IPS DF 19.7 (cell line): ENCODE measurements at places on chromosomes 4 and X.

DNA sequence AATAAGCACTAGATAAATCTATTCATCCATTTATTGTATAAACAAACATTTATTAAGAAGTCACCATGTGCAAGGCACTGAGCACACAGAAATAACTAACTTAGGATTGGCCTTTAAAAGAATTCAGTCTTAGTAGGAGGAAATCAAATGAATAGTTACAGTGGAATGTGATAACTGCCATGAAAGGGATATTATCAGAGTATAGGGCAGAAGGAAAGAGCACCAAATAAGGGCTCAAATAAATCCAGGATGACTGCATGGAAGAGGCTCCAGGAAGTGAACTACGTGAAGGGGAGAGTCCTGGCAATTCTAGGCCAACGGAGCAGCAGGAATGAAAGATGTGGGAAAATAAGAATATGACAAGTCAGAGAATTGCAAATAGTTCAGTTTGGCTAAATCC is 406.0 kb downstream of the INPP4B start:
- no peak for DNase-seq

GRCh38 chrX:30702736-30703135 is 49.5 kb downstream of the GK start:
- DNase-seq, result no peak

DNA sequence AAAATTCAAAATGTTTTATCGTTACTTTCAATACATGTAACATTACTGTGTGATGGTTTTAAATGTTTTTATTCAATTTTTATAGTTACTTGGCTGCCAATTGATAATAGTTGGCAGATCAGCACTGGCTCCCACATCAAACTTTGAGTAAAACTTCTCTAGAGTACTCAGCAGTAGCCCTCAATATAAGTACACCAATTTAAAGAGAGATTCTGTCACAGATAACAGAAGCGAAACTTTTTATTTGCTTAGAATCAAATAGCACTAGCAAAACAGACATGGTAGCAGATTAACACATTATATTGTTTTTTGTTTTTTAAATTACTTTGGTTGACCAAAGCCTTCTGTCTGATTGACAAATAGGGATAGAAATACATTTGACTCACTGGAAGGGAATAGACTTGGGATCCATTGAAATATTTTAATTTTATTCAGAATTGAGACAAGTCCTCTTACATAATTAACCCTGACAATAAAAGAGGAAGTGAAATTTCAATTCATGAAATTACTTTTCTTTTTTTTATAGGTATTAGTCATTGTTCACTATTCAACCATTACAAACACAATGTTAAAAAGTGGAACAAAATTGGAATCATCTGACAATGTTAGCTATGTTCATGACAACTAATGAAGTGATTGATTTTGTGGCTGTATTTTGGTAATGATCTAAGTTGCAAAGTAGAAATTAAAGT is 554.9 kb downstream of the KLHL4 start:
- no peak for DNase-seq

DNA sequence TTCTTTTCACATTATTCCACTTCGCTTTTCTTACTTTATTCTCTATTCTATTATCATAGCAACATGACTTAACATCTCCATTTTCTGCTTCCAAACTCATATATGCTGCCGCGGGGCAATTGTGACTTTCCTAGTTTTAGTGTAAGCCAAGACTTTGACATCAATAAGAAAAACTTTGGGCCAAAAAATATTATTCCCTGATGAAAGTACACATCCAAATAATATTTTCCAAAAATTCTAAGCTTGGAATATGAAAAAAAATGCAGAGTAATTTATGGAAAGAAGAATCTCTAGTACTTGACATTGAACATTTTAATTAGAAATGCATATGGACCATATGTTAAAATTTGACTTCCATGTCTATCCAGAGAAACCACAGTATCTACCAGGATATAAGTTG is 995.1 kb upstream of the INTU start:
- no peak for DNase-seq

DNA sequence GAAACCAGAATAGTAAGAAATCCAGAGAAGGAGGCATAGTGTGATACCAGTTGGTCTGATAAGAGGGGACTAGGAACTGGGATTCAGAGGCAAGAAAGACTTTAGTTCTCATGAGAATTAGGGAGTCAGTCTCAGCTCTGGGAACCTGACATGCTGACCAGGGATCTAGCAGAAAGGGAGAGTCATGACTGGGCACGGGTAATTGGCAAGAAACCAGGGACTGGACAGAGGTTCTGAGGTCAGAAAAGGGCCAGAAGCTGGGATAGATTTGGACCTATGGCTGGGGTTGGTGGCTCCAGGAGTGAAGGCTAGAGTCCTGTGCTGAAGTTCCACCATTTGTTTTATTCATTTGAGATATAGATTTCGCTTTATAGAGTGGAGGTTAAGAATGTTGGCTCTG is 110.2 kb upstream of the C1GALT1C1 start:
- no peak for DNase-seq

- DNase-seq, result no peak
These were observed 257.6 kb upstream of the CXXC4 start for GRCh38 chr4:104752337-104752736.

DNA sequence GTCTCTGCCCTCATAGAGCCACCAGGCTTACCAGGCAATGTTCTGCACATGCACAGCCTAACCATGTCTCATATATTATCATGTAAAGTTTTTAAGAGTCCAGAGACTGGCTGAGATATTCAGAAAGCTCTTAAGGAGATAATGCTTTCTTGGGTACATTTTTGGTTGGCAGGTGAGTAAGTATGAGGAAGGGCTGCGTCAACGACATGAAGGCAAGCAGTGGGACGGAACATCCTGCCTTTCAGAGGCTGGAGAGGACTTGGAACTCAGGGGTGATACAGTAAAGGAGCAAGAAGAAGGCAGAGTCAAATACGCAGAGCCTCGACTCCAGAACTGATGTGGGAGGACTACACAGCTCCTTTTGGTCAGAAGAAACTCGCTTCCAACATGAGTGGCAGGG is 74.8 kb upstream of the MTNR1A start:
- DNase-seq, result no peak

DNA sequence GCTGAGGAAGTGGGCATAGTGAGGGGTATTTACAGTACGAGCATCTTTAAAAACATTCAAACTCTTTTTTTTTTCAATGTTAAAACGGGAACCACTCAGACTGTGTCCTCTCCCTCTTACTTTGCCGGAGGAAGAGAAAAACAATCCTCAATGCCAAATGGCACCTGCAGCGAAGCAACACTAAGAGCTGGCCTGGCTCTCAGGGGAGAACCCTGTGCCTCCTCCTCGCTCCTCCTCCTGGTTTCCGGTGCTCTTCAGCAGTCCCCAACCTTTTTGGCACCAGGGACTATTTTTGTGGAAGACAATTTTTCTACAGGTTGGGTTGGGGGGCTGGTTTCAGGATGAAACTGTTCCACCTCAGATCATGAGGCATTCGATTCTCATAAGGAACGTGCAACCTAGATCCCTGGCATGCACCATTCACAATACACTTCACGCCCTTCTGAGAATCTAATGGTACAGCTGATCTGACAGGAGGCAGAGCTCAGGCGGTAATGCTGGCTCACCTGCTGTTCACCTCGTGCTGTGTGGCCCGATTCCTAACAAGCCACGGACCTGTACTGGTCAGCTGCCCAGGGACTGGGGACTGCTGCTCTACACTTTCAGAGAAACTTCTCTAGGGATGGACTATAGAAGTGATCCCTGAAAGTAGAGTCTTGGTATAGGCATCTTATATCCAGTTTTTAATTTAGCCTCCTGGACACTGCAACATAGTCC is 404.1 kb downstream of the RAPGEF2 start:
- no peak for DNase-seq

DNA sequence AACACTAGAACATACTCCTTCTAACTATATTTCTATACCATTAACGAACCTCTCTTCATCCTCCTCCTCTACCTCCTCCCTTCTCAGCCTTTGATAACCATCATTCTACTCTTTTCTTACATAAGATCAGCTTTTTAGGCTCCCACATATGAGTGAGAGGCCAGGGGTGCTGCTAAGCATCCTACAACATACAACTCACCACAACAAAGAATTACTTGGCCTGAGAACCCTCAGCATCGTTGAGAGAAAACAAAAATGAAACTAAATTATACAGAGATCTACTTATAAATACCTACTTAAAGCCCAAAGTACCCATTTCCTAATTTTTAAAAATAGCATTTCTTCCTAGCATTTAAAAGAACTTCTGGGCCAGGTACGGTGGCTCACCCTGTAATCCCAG is 77.7 kb downstream of the CC2D2A start:
- no peak for DNase-seq

- no peak for DNase-seq
These were observed 231.6 kb downstream of the CXXC4 start for GRCh38 chr4:104263100-104263499.

DNA sequence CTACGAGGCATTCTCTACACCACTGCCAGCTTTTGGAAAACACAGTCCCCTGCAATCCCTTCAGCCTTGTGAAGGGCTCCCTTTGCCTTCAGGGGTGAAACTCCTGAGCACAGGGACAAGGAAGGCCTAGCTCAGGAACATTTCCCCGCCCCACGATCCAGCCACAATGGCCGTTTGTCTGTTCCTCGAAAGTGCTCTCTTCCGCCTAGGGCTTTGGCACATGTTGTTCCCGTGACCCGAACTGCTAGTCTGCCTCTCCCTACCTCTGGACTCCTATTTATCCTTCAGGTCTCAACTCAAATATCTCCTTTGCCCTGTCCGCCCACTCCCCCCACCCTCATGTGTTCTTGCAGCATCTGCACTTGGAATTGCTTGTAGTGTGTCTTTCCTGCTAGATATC is 12.1 kb downstream of the FGD1 start:
- no peak for DNase-seq
